ENCODE measurements at places on chromosomes 1 and 21. TPM values are rescaled to one million over a fixed set of nuclear protein-coding genes. Genes with fewer than 3 reads are reported as not detected.

RAD54L gene
- 29.4 TPM for total RNA-seq

FOXO6 gene
- total RNA-seq = 2.5 TPM

DNAJC28 gene
- 1.5 TPM for total RNA-seq

INSRR gene
- total RNA-seq = not detected

SPATA1 gene
- 5.0 TPM for total RNA-seq

CNIH3 gene
- total RNA-seq = 3.7 TPM

TNNI3K gene
- total RNA-seq = not detected
